Stimulated activated CD4-positive, alpha-beta T cell treated with anti-CD3 and anti-CD28 coated beads, TNF-alpha, amount 100 ng/mL, for 4 hours (primary cell): ENCODE measurements at places on chromosomes 3 and 15.

DNA sequence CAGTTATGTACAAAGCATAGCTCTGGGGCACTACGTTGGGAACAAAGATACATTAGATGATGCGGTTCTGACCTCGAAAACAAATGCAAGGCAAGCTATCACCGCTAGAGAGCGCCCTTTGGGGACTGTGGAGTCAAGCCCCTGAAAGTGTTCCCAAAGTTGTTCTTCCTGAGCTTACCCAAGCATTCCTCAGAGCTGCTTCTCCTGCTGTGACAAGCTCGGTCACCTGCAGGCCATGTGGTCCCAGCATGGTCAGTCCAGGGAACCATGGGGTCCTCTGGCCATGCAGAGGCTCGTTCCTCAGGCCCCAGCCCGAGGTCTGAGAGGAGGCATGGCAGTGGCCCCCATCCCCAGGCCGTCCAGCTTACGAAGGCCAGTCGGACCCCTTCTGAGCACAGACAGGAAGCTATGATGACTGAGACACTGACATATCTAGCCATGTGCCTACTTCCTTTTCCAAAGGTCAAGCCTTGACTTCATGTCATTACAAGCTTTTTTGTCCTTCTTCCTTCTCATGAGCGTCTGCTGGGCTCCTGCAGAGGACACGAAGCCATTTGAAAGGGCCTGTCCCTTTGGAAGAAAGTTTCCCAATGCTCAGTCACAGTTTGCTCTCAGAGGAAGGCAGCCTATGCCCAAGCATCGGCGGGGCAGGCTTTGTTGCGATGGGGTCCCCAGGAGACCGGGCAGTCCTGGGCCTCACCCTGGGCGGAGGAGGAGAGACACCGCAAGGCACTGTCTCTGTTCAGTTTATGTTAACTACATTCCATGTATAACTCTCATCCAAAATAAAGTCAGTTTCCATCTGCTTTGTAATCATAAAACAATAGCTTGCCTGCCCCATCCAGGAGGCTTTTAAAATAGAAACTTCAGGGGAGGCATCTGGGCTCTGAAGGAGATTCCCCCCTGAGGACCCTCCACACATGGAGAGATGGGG lies 79.3 kb downstream of the ATP10A start:
- peak; percentile 14 for DNase-seq

GRCh38 chr3:988785-989184 lies 104.0 kb upstream of the CNTN6 start:
- no peak for DNase-seq

DNA sequence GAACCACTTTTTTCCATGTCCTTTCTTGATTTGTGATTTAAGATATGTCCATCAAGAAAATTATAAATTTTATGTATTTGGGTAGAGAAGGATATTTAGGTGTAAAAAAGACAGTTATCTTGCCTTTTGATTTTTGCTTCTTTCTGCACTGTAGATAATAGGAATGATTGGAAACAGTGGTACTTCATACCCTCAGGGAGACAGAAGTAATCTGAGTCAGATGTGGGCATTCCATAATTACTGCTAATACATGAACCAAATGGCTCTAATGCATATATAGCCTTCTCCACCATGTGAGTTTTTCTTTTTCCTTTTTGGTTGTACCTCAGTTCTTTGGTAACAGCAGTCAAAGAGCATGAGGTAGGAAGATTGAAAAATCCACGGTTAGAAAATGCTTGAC lies 67.2 kb downstream of the RARB start:
- DNase-seq: no peak

DNA sequence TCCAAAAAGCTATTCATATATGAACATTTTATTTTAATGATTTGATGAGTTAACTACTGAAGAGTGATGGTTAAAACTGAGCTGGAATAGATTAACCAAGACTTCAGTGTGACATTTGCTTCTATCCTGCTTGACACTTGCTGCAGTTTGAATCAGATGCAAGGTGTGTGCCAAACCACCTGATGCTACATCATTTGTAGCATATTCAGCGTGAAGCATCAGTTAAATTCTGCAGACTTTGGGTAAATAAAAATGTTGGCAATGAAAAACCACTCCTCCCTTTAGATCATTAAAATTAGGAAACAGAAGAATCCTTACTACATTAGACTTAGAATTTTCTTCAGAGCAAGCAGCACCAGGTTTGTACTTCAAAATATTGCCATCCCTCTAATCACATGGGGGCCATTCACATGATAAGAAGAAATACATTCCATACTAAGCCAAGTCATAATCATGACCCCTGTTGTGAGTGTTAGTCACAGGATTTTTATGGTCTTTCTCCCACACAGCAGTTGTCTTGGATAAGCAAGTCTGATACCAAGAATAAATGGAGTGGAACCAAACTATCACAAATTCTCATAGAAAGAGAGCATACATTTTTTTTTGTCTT lies 160.7 kb upstream of the TNIK start:
- DNase-seq: no peak

GRCh38 chr15:64695561-64695992 lies 79.8 kb downstream of the RBPMS2 start:
- no peak for DNase-seq

DNA sequence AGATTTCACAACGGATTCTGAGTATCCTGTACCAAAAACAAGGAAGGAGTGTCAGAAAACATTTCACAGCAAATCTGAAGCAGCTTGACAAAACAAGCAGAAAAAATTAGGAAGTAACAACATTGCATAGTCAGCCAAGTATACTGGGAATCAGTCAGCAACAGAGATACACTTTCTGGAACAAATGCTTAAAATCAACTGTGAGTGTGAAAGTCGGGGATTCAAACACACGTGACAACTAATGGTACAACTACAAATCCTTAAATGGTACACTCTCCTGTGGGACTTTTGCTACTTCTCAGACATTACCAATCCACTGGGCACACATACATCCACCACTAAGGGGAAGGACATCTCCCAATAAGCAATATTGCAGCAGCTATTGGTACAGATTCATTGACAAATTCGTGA lies 296.6 kb upstream of the MME start:
- DNase-seq: no peak
